ENCODE measurements at places on chromosomes 6 and 20.

- no peak for DNase-seq
Measured at GRCh38 chr20:60453388-60454246, 495.4 kb downstream of the CDH26 start.

- no peak for DNase-seq
Measured at GRCh38 chr6:159513074-159513720, 179.8 kb downstream of the SOD2 start.

GRCh38 chr6:31468311-31468710 is 29.6 kb upstream of the MICB start:
- no peak for DNase-seq

DNA sequence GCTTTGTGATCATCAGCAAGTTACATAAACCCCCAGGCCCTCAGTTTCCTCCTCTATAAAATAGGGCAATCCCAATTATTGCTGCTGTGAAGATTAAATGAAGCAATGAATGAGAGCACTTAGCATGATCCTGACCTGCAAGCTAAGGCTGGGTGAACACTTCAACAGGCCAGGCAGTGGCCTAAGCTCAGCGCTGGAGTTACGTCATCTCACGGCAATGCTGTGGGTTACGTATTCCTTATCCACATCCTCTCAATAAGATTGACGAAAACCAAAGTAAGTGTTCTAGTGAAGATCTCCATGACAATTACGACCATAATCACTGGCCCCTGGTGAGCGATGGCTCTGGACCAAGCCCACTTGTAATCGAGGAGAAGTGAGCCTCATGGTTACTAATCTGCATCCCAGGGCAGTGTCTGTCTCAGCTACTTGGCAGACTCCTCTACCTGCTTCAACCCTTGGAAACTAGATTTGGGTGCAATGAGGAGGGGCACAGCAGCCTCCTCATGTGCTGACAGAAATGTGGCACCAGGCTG is 274.1 kb upstream of the ARID1B start:
- no peak for DNase-seq

DNA sequence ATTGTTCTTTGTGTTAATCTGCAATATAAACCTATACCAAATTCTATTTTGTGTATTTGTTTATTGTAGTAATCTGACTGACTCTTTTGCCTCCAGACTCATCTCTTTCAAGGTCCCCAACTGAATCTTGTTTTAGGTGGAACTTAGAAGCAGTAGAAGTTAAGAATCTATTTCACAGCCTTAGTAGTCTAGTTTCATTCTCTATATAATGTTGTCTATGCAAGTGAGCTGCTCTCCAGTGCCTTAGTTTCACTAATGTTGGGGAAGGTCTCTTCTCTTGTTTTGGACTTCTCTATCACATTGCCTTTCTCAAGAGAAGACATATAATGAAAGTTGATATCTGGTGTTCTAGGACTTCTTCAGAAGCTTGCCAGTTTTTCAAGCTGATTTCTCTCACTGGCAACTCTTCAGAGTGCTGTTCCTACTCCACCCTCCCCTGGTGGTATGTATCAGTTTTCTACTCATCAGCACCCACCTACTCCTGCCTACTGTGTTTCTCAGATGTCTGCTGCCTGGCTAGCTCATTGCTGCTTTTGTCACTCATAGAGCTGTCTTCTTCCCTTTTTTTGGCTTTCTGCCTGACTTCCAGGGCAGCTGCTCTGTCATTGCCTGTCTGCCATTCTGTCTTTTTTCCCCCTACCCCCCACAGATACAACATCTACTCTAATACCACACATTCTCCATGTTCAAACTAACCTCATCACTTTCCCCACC is 82.1 kb downstream of the PTPRA start:
- no peak for DNase-seq

GRCh38 chr20:10447028-10447427 is 11.9 kb downstream of the SLX4IP start:
- DNase-seq = peak; percentile 74

- no peak for DNase-seq
Measured at GRCh38 chr20:47761482-47762047, 23.7 kb downstream of the SULF2 start.

- no peak for DNase-seq
Measured at GRCh38 chr20:48722002-48722731, 105.6 kb downstream of the PREX1 start.

DNA sequence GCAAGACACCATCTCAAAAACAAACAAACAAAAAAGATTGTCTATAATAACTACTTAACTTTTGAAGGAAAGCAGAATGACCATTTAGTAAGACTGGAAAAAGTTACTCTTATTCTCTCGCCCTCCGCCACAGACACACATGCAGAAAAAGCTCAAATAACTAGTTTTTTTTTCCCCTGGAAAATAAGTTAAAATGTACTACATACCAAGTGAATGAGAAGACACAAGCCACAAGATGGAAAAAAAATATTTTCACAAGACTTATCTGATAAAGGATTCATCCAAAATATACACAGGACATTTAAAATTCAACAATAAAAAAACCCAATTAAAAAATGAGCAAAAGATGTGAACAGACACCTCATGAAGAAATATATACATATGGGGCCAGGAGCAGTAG is 31.9 kb downstream of the NUDT3 start:
- no peak for DNase-seq

DNA sequence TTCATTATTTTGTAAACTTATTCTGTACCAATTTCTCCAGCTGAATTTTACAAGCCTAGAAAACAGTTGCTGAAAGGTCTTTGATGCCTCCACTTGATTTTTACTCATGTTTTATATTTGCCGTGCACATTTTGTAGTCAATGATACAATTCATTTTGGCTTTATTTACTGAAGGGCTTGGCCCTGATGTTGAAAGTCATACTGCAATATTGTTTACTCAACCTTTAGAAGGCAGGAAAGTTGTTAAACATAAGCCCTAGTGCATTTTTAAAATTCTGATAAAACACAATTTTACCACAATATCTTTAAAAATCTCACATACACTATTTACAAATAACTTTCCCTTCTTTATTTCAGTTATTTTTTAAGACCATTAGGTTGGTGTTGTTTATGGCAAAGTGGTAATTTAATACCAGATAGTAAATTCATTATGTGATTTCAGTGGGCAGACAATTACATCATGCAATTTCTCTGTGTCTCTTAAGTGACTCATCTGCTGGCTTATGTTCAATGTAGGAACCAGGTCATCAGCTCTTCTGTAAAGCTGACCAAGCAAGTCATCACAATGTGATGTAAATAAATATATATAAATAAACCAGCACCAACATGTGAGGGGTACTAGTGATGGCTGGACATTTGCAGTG is 121.1 kb upstream of the SLC35B3 start:
- DNase-seq = peak; percentile 29

DNA sequence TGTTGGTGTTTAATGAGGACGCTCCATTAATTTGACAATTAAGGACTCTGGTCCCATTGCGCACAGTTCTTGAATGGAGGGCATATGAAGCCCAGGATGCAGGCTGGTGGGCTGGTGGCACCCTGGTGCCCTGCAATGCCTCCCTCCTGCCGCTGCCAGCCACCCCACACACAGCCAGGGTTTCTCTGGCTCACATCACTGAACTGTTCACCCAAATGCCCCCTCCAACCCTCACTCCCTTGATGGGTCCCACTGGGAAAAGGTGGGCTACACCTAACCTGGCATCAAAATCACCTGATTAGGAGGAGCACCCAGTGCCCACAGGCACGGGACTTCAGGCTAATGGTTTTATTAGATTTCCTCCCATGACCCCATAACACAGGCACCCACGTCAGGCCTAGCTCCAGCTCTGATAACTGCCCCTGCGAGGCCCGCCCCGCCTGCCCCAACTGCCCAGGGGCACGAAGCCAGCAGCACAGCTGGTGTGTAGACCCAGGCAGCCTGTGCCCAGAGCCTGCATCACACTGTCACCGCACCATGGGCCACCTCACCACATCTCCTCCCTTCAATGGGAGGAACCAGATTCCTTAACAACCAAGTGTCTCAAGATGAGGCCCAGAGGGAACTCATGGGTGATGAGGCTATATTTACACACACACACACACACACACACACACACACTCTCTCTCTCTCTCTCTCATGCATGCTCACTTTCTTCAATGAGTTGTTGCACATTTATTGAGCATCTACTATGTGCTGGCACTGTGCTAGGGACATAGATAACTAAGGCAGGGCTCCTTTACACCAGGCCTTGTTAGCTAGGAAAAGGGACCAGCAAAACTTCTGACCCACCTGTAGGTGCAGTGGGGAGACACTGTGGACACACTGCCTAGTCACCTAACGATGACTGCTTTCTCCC is 107.3 kb downstream of the NOL4L start:
- no peak for DNase-seq

DNA sequence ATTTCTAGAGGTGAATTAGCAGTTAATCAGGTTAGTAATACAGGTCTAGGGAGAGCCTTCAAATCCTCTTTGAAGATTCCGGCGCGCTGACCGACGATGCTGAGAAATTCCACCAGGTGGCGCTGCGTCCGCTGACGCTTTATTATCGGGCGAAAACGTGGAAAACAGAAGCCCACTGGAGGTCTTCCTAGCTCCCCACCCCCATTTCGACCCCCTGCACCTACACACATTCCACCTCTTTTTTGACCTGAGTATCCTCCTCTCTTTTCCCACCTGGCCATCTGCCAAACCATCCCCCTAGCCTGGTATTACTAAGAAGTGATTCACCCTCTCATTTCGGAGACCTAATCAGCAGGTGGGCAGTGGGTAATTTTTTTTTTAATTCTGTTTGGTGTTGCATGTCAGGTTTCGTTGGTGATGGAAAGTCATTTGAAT is 65.4 kb upstream of the RIN2 start:
- DNase-seq = peak; percentile 67

- DNase-seq = no peak
Measured at GRCh38 chr6:128509709-128510108, 10.7 kb downstream of the PTPRK start.

DNA sequence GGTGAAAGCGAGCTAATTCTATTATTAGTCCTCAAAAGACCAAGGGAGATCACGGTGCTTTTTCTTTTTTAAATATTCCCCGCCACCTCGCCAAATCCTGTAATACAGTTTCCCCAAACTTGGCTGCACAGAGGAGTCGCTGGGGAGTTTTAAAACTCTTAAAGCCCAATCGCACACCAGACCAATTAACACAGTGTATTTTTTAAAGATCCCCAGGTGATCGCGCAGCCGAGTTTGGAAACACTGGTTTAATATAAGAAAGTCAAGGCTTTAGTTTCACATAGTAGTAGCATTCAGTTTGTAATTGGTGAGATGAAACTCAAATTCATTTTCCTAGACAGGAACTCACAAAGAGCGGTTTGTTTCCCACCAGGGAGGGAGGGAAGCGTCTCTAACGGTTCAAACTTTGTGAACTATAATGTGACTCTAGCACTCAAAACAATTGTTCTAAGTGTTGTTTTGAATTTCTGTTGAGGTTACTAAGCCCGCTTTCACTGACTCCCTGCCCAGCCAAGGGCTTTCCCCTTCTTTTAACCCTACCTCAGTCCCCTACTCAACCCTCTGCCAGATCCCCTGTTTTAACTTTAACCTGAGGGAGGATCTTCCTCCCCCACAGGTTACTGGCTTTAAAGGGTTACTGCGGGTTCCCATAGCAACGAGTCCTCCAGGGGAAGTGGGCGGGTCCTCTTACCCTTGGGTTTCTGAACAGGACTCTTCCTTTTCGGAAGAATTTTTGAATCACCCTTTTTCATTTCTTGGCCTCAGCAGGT is 25.7 kb upstream of the BTBD3 start:
- peak; percentile 83 for DNase-seq

DNA sequence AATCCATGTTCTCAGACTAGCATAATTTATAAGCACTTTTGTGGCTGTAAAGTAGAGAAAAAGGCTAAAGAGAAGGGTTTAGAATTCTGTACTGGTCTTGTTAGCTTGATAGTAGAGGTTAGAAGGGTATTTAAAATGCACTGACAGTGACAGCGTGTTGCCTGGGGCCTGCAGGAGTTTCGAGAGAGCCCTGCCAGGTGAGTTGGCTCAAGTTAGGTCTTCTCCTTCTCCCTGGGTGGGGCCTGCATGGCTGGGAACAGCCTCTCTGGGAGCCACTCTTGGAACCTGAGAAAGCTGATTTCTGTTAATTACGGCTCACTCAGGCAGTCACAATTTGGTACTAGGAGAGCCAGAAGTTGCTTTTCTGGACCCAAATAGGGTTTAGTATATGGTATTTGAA is 103.7 kb downstream of the ARID1B start:
- no peak for DNase-seq

DNA sequence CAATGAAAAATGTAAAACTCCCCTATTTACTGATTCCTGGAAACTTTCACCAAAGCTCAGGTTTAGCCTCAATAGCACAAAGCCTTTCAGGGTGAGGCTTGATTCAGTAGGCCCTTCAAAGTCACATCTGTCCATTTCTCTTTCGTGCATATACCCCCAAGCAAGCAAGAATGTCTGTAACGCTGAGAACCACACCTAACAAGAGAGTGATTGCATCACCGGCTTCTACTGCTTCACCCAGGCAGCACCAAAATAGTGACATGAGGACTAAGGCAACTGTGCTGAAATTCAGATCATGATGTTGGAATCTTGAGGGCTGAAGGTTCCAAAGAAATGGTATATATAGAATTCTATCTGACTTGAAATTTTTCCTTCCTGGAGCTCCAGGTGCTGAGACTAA is 26.1 kb downstream of the CGA start:
- DNase-seq = no peak

GRCh38 chr20:36312724-36313441 is 6.7 kb downstream of the DLGAP4 start:
- DNase-seq = no peak

GRCh38 chr6:14468647-14469321 is 351.2 kb downstream of the CD83 start:
- no peak for DNase-seq

DNA sequence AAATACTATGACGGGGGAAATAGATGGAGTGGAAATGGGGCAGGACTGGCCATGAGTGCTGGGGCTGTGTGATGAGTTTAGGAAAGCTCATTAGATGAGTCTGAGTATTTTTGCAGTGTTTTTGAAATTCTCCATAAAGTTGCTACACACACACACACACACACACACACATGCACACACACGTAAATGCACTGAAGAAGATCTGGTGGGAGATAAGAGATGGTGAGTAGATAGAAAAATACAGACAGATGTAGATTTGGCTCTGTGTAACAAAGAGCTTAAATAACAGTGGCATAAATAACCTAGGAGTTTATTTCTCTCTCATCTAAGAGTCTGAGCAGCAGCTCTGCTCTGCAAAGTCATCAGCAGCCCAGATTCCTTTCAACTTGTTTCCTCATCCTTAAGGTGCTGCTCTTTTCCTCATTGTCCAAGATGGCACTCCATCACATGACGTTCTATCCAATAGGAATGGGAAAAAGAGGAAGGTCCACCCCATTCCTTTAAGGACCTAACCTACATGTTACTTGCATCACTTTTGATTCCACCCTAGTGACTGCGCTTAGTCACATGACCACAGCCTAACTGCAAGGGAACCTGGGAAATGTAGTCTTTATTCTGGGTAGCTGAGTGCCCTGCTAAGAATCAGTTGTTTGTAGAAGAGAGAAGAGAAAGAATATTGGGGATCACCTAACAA is 76.4 kb downstream of the EYA2 start:
- DNase-seq = peak; percentile 13

- no peak for DNase-seq
Measured at GRCh38 chr6:114051031-114051430, 80.1 kb upstream of the HDAC2 start.

GRCh38 chr20:19491241-19491640 is 266.8 kb upstream of the RIN2 start:
- no peak for DNase-seq

Measured in LoVo (cell line).